ENCODE measurements at places on chromosomes 13 and 19. TPM values are rescaled to one million over a fixed set of nuclear protein-coding genes. Genes with fewer than 3 reads are reported as not detected.

DNA sequence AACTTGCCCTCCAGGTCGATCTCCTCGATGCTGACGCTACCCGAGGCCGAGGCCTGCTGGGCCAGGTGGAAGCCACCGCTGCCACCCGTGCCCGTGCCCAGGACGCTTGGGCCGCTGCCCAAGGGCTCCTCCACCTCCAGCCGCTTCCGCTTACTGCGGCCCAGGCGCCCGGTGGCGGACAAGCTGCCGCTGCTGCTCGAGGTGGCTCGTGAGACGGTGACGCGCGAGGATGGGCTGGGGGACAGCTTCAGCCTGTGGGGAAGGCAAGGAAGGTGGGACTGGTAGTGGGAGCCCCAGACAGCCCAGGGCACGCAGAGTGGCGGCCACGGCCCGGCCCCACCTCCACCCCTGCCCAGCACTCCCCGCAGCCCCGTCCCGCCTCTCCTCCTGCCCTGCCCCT, 6.5 kb upstream of the TIMM13 start:
- no peak for DNase-seq
- no peak overlapping the region for H3K27ac ChIP-seq
- no peak overlapping the region for H3K4me3 ChIP-seq
- peaks cover 9% of the 10 kb centered on the region for H3K36me3 ChIP-seq
- H3K27me3 ChIP-seq = no peaks in the 10 kb centered on the region

DNA sequence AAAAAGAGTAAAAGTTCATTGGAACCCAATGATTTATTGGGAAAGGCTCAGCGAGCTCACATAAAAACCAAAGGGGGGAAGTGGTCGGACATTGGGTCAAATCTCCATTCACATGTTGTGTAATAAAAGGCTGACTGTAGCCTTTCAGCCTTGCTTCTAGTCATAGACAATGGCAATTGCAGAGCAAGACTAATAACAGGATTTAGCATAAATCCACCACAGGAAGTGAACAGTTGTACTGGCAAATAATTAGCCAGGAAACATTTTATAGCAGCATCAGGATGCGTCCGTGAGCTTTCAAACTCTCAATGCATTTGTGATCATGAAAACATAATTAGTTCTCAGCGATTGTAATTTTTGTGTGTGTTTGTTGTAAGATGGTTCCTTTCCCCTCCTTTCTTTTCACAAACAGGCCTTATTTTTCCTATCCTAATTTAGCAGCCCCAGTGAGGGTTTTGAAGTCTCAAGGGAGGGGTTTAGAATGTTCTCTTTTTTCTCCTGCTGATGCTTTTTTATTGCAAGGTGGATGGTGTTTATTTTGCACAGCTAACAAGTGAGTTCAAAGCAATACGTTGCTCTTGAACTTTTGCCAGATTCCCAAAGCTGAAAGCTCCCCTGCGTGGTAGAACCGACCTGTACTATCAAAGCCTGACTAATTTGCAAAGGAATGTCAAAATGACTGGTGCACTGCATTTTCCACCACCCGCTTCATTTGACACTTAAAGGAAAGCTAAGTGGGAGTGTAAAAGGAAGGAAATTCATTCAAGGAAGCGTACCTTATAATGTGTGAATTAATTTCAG, 105.6 kb downstream of the SPRY2 start:
- no peak for DNase-seq
- no peak overlapping the region for H3K27ac ChIP-seq
- H3K4me1 ChIP-seq = peaks cover 11% of the 10 kb centered on the region

DNA sequence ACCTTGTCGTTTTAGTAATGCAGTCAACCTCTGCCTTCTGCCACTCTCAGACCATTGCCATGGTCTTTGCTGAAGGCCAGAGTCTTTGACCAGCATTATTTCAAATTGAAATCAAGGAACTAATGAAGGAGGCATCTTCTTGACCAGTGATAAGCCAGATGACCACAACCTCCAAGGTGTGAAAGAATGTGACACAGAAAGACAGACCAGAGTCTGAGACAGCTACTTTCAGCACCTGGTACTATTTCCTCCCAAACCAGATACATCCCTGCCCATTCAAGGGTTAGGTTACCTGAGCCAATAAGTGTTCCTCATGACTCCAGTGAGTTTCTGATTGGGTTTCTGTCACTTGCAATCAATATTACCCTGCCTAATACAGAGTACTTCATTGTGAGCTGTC, 20.3 kb upstream of the RNASEH2B start:
- no peak overlapping the region for H3K27ac ChIP-seq
- H3K4me3 ChIP-seq = no peak overlapping the region
- no peaks in the 10 kb centered on the region for H3K4me1 ChIP-seq
- DNase-seq = no peak

The SYT3 gene
- 0.91 TPM for total RNA-seq

The DZIP1 gene
- total RNA-seq = 40.1 TPM

Data from progenitor cell of endocrine pancreas (in vitro differentiated cells).